Upper lobe of left lung (tissue), 6 donors: ENCODE measurements at places on chromosomes 1 and 21. TPM values are rescaled to one million over a fixed set of nuclear protein-coding genes. Genes with fewer than 3 reads are reported as not detected.

GRCh38 chr1:65409314-65409713, 11.2 kb upstream of the LEPR start:
- DNase-seq = no peak

- no peak for DNase-seq
These were observed 51.5 kb upstream of the GCLM start for GRCh38 chr1:93960641-93961147.

DNA sequence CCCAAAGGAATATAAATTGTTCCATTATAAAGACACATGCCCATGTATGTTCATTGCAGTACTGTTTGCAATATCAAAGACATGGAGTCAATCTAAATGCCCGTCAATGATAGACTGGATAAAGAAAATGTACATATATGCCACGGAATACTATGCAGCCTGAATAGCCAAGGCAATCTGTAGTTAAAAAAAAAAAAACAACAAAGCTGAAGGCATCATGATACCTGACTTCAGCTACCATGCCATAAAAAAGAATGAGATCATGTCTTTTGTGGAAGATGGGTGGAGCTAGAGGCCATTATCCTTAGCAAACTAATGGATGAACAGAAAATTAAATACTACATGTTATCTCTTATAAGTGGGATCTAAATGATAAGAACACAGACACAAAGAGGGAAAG, 36.0 kb downstream of the GPR88 start:
- no peak for DNase-seq

- DNase-seq = no peak
These were observed 3.7 kb downstream of the PGBD5 start for GRCh38 chr1:230422221-230422981.

DNA sequence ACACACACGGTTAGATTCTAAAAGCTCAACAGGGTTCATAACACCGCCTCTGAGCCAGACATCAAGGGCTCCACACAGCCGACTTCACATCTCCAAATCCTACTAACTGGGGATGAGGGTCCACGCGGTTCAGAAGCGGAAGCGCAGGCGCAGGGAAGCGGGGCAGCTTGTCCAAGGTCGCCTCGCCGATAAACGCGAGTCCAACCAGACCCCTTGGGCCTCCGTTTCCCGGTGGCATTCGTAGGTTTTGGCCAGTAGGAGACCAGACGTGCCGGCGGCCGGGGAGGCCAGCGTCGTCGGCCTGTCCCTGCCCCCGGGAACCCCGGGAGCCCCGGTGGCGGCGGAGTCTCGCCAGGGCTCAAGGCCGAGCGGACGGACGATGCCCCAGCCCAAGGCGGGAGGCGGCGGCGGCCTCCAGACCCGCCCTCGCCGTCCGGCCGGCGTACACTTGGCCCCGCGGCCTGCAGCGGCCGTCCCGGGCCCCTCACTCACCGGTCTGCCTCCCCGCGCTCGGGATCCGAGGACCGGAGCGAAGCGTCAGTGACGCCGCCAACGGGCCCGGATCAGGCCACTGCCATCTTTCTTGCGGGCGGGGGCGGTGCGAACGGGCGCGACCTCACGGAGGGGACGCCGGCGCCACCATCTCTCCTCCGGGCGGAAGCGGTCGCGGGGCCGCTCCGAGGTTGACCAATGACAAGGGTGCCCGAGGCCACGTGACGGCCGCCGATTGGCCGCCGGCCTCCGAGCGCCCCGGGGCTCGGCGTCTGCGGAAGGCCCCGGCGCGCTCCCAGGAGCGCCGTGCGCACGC, at the start of gene SDF4:
TSS of gene SDF4 (minus strand) at position 602 of the 808 bp plus-strand sequence. CDS start 3,229 bp downstream, outside the sequence.
- peak; percentile 99 for DNase-seq

The CHI3L1 gene
- total RNA-seq = 56.4 TPM

The IL12RB2 gene
- total RNA-seq = 0.46 TPM

The CSF3R gene
- total RNA-seq = 276 TPM

GRCh38 chr1:209769171-209769904, 13.5 kb downstream of the TRAF3IP3 start:
- no peak for DNase-seq

The KCNN3 gene
- 3.7 TPM for total RNA-seq

DNA sequence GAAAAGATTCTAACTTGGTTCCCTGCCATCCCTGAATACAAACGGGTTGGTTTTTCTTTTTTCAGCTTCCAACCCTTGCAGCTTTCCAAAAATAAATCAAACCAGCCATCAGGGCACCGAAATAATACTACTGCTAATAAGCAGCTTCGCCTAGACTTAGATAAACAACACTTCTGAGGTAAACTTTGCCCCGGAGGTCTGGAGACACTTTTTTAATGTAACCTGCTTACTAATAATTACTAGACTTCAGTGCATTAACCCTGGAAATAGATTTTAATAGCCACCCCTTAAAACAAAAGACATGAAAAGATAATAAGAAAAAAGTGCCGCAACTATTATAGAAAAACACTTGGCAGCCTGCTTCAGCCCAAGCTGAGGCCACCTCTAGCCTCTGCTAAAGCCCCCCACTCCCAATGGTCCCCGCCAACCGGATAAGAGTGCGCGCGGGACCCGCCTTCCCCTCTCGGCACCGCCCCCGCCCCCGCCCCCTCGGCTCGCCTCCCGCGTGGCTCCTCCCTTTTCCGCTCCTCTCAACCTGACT, 405 bp upstream of the GADD45A start:
- DNase-seq = no peak

- no peak for DNase-seq
These were observed 14.0 kb downstream of the F3 start for GRCh38 chr1:94527447-94528031.

The PRR9 gene
- total RNA-seq = not detected

GRCh38 chr1:58927722-58928085, 143.9 kb upstream of the JUN start:
- DNase-seq = no peak

- peak; percentile 49 for DNase-seq
These were observed 59.9 kb downstream of the PLXNA2 start for GRCh38 chr1:208183977-208184911.

GRCh38 chr1:204670152-204670927, 15.2 kb downstream of the LRRN2 start:
- no peak for DNase-seq

DNA sequence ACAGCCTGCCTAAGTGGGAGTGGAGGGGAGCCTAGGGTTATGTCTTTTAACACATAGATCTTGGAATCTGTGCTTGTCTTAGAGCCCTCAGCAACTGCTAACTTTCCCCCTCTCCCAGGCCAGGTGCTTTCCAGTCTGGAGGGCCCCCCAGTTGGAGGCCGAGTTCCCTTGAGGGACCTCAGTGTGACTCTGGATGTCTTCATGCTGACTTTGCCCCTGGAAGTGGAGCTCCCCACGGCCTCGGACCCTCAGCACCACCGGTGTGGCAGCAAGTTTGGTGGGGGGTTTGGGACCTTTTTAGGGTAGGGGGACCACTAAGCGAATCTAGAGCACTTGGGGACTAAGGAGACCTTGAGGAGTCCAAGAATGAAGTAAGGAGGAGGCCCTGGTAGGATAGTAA, 22.9 kb downstream of the HYI start:
- no peak for DNase-seq

DNA sequence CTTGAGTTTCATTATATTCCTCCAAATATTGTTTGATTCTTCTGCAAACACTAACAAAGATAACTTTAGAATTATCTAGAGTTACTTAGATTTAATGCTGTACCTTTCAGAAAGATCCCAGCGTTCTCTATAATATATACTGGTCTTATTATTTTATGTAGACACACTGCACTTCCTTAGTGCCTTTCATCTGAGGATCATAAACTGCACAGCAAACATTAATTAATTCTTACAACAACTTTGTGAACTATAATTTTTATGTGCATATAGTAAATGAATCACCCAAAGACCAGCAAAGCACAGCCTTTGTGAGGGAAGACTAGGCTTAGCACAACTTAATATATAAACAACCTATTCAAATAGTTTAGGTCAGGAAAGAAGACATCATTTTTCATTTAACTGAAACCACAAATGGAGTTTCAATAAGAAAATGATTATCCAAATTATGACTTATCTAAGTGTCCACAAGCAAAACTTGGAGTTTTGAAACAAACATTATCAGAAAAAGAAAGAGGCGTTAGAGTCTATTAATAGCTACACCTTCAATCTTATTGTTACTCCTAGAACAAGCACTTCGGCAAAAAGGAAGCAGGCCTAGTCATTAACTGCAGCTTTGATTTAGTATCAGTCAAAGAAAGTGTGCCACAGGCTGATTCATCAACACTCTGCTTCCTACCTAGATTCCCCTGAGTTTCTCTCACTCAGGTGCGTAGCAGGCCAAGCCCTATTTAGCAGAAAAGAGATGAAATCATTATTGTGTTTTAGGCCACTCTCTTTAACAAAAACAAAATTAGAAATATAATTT, 22.5 kb upstream of the RC3H1 start:
- DNase-seq = no peak

The BNIPL gene
- 17.9 TPM for total RNA-seq

DNA sequence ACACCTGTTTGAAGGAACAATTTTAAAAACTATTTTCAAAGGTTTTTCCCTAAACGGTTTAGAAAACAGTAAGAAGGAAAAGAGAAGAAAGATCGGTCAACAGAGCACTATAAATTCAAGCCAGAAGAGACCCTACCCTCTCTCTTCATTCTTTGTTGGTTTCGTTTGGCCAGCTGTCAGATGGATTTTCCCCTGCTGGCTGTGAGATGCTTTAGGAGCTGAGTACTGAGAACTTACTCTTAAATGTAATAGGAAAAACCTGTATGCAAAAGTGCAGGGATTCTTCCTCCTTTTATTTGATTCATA, 1.3 kb upstream of the TXNIP start:
- no peak for DNase-seq

DNA sequence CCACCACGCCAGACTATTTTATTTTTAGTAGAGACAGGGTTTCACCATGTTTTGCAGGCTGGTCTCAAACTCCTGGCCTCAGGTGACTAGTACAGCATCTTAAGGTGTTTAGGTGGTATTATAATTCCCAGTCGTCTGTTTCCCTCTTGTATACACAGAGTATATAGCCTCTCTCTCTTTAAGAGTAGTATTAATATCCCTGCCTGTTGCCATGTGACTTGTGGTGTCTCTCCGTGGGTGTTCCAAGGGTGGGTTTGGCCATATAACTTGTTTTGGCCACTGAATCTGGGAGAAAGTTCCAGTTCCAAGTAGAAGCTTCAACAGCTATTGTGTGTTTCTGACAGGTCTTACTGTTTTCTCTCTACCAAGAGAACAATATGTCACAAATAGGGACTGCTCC, 29.6 kb downstream of the EPS15 start:
- no peak for DNase-seq

GRCh38 chr1:183273300-183273699, 87.2 kb downstream of the LAMC2 start:
- DNase-seq = no peak

The KDM5B gene
- total RNA-seq = 42.2 TPM

GRCh38 chr1:208221291-208221622, 22.9 kb downstream of the PLXNA2 start:
- DNase-seq = no peak

The MGST3 gene
- 250 TPM for total RNA-seq

The GPR3 gene
- not detected for total RNA-seq

DNA sequence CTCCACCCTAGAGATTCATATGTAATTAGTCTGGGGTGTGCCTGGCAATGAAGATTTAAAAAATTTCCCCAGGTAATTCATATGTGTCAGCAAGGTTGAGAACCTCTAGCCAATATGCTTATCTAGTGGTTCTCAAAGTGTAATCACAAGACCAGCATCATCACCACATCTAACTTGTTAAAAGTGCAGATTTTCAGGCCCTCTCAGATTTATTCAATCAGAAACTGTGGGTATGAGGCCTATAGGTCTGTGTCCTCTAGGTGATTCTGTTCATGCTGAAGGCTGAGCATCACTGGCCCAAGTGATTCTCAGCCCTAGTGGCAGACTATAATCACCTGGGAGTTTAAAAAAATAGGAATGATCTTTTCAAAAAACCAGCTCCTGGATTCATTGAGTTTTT, 75.9 kb downstream of the SWT1 start:
- no peak for DNase-seq

- DNase-seq = peak; percentile 26
These were observed 659 bp downstream of the FAF1 start for GRCh38 chr1:50959303-50959912.
